ENCODE measurements at places on chromosomes 11 and 22.

- no peak for DNase-seq
Measured at GRCh38 chr11:44952500-44953260, 2.0 kb upstream of the TP53I11 start.

DNA sequence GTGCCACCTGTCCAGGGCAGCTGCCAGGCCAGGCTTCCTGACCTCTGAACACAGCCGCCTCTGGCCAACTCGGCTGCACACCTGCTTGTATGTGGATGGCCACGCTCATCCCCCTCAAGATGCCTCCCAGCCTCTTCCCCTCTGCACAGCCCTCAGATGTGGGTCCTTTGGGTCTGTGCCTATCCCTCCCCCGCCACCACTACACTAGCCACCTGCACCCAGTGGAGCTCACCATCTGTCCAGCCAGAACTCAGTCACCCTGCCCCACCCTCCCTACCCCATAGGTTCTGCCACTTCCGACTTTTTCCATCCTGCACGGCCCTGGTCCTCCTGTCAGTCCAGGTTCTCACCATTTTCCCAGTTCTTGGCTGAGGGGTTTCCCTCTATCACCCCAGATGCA, 44.6 kb downstream of the PHF21B start:
- no peak for DNase-seq

- DNase-seq: no peak
Measured at GRCh38 chr22:46504584-46504983, 32.8 kb downstream of the CELSR1 start.

- DNase-seq: no peak
Measured at GRCh38 chr11:26187639-26188038, 144.3 kb upstream of the ANO3 start.

DNA sequence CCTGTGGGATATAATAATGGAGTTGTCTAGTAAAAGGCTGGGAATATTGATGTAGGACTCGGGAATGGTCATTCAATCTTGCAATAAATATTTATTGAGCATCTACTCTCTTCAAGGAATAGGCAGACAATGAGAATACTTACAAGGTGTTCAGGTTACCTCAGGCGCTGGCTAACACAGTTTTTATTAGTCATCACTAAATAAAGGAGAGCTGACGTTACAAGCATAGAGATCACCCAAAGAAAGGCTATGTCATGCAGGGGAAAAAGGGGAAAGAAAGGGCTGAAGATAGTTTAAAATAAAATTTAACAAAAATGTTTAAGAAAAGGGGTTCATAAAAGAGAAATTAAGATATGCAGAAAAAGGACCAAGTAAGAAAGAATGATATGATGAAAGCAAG, 15.8 kb upstream of the CTSC start:
- no peak for DNase-seq

Data from stimulated activated CD4-positive, alpha-beta T cell treated with anti-CD3 and anti-CD28 coated beads, Interleukin-1b, Interleukin-23, amount 100 ng/mL, for 48 hours (primary cell).